Airway epithelial cell (primary cell): ENCODE measurements at places on chromosomes 16 and 17. TPM values are rescaled to one million over a fixed set of nuclear protein-coding genes. Genes with fewer than 3 reads are reported as not detected.

CACNA1G gene
- 0.05 TPM in 1 of 2 replicates, not detected in the other for total RNA-seq

CCDC144A gene
- total RNA-seq: 0.14 and 0.19 TPM in 2 replicates

G6PC1 gene
- not detected in 2 replicates for total RNA-seq

OR3A2 gene
- not detected in 2 replicates for total RNA-seq

ZG16B gene
- total RNA-seq: 3.0 and 3.2 TPM in 2 replicates

RNF135 gene
- 13.7 and 15.7 TPM in 2 replicates for total RNA-seq

SLC16A13 gene
- total RNA-seq: 2.2 and 5.3 TPM in 2 replicates

KCNH6 gene
- not detected in 2 replicates for total RNA-seq

WNT9B gene
- total RNA-seq: not detected in 2 replicates

TEKT5 gene
- total RNA-seq: not detected in 2 replicates

WBP2 gene
- 39.0 and 54.4 TPM in 2 replicates for total RNA-seq

MFAP4 gene
- total RNA-seq: not detected in 2 replicates

DUXB gene
- total RNA-seq: not detected in 2 replicates

CRISPLD2 gene
- 1.9 and 2.6 TPM in 2 replicates for total RNA-seq

GRAPL gene
- not detected in 2 replicates for total RNA-seq

CACNG3 gene
- total RNA-seq: not detected in 2 replicates

HEATR9 gene
- total RNA-seq: not detected in 2 replicates

ACSM2B gene
- total RNA-seq: not detected in 2 replicates

AARSD1 gene
- 29.7 and 38.9 TPM in 2 replicates for total RNA-seq

ADAM11 gene
- 0.07 and 2.6 TPM in 2 replicates for total RNA-seq

TK1 gene
- 120 and 146 TPM in 2 replicates for total RNA-seq

KIF2B gene
- total RNA-seq: not detected in 2 replicates

MMP15 gene
- 11.2 and 13.1 TPM in 2 replicates for total RNA-seq

OSGIN1 gene
- total RNA-seq: 3.5 and 3.9 TPM in 2 replicates
